Bronchus fibroblast of lung (primary cell): ENCODE measurements at places on chromosomes 2 and 18. TPM values are rescaled to one million over a fixed set of nuclear protein-coding genes. Genes with fewer than 3 reads are reported as not detected.

CD28 gene
- not detected in 2 replicates for total RNA-seq

TCF23 gene
- total RNA-seq: not detected in 2 replicates

GALNT14 gene
- 1.0 and 1.3 TPM in 2 replicates for total RNA-seq

NEU2 gene
- not detected in 2 replicates for total RNA-seq

AOX1 gene
- total RNA-seq: 27.8 and 36.7 TPM in 2 replicates

TET3 gene
- 1.6 and 1.7 TPM in 2 replicates for total RNA-seq

GTF3C2 gene
- 36.0 and 37.2 TPM in 2 replicates for total RNA-seq
